ENCODE measurements at places on chromosomes 1 and 21.

DNA sequence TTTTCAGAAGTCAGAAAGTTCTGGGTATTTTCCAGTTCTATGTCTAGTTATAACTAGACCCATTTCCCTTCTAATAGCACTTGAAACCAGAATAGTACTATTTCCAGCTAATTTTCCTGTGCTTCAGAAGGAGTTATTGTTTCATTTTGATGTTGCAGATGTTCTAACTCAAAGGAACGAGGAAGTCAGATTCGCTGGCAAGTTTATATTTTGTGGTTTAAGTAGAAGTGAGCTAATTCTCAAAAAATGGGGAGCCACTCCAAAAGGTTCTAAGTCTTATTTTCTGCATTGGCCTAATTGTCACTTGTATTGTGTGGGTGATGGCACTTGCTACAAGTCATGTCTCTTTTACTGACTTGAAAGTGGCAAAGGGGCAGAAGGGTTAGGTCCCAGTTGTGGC is 18.1 kb downstream of the CCDC185 start:
- DNase-seq = no peak

DNA sequence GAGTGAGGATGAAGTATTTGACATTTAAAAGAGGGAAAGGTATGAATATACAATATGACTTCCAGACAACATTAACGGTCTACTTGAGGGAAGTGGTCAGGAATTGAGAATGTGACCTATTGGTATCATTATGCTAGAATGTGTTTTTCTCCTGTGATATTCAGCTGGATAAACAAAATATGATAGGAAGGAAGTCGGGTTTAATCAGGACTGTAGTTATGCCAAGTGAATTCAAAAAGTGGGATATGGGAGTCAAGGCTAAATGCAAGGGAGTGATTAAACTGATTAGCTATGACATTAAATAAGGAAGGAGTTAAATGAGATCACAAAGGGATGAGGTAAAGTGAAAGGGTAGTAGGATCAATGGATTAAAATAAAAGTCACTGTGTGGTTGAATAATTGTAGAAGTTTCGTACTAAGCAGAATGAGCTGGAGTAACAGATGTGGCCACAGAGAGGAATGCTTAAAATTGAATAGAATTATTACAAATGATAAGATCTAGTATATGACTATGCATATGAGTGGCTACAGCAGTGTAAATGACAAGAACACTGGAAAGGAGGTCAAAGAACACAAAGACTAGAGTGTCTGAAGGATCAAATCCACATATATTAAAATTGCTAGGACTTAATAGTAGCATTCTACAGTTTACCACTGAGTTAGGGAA is 62.5 kb downstream of the TRIM33 start:
- no peak for DNase-seq

DNA sequence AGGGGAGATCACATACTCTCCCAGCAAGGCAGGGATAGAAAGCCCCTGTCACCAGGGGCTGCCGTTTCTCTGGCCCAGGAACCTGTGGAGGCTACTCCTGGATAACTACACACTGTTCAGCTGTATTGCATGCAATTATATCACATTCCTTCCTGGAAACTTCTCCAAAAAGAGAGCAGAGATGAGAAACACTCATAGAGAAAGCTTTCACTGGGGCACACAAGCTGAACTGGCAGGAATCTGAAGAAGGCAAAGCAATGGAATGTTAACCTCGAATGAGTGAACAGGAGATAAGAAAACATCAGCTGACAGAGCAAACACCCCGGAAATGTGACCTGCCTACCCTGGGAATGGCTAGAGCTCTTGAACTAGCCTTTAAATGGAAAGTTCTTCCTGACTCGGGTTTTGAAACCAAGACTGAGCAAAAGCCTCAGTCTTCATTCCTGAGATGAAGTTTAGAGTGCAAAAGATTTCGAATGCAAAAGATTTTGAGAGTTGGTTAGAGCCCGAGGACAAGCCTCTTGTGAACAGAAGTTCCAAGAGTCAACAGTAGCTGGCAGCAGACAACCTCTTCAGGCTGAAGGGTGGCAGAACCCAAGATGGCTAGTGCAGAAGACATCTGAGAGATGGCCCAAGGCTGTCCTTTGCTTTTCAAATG is 32.3 kb downstream of the CCN1 start:
- DNase-seq = no peak

DNA sequence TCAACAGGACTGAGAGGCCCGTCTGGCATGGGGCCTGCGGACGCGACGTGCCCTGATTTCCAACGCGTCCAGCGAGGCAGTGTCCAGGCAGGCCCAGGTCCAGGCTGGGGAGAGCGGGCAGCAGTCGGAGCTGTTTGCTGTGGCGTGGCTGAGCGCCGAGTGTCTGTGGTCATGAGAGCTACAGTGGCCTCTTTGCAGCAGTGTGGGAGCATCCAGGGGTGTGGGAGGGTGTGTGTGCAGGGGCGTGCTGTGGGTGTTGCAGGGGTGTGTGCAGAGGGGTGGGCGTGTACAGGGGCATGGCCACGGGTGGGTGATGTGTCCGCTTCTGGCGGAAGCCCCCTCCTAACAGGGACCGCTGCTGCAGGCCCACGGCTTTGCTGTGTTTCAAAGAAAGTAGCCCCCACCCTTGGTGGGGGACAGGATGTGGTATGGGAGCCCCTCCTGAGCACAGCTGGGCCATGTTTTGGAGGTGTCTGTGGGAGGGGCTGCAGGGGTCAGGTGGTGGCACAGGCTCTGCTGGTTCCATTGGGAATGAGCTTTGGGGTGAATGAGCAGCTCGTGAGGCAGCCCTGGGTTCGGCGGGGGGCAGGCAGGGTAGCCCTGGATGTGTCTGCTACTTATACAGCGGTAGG is 17.7 kb downstream of the PLCH2 start:
- DNase-seq = peak; percentile 22

DNA sequence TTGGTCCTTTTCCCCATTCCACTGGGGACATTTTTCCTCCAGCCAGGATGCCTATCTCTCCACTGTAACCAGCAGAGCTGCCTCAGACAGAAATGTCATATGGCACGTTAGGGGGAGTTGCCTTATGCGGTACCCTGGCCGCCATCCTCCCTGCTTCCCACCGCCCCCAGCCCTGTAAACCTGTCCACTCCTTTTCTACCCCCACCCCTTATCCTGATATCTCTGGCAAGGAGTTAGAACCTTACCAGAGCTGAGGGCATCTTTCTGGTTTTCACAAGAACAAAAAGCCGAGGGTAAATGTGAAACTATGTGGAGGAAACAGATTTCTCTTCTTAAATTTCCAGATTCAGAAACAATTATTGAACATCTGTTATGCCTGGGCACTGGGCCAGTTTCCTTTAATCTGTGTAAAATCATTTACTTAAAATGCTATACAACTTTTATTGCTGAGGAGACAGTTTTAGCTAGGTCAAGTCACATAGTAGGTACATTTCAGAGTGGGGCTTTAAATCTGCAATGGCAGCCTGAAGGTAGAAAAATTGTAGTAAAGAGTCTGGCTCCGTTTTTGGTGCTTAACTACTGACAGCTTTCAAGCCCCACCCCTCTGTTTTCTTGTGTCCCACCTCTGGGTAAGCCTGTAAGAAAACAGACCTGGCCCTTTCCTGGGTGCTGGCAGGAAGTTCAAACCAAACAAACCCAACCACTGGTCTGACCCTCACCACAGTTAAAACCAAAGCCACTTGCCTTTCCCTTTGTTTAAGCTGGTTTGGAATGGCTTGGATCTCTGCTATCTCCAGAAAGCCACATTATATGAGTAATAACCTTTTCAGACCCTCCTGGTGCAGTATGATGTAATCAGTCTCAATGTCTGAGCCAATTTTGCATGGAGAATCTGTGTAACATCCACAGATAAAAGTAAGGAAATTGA is 319.0 kb downstream of the HHAT start:
- no peak for DNase-seq

- DNase-seq = no peak
Measured at GRCh38 chr1:225813214-225813964, 3.5 kb downstream of the EPHX1 start.

DNA sequence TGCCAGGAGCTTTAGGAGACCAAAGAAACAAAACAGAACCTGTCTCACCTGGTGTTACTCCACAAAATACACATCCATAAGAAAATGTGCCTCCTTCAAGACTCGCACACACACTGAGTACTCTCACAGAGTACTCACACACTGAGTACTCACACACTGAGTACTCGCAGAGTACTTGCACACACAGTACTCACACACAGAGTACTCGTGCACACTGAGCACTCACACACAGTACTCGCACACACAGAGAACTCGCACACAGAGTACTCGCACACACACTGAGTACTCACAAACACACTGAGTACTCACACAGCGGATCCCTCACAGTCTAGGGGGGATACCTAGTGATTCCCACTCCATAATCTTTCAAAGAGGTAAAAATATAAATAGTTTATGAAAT is 40.3 kb downstream of the PCSK9 start:
- no peak for DNase-seq

GRCh38 chr1:61481315-61481715 is 243.6 kb downstream of the TM2D1 start:
- no peak for DNase-seq

DNA sequence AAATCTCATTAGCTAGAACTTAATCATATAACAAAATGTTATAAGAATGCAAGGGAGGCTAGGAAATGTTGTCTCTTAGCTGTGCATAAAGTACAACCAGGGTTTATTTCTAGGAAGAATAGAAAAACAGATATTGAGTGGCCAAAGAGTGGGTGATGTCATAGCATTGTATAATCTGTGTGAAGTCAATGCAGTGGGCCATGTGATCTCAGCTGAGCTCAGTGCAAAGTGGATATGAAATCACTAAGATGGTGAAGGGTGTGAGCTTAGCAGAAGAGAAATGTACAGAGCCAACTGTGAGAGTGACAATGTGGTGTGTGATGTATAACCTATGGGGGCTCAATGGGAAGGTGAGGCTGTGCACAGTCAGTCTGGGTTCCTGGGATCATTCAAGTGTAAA is 29.7 kb upstream of the DUSP23 start:
- no peak for DNase-seq

Measured in CD4-positive, alpha-beta T cell treated with Interleukin-4 for 4 hours (primary cell).